Motor neuron (in vitro differentiated cells): ENCODE measurements at places on chromosomes 3 and 15. TPM values are rescaled to one million over a fixed set of nuclear protein-coding genes. Genes with fewer than 3 reads are reported as not detected.

GRCh38 chr3:134260987-134261386, 10.3 kb upstream of the RYK start:
- no peak for ATAC-seq

DNA sequence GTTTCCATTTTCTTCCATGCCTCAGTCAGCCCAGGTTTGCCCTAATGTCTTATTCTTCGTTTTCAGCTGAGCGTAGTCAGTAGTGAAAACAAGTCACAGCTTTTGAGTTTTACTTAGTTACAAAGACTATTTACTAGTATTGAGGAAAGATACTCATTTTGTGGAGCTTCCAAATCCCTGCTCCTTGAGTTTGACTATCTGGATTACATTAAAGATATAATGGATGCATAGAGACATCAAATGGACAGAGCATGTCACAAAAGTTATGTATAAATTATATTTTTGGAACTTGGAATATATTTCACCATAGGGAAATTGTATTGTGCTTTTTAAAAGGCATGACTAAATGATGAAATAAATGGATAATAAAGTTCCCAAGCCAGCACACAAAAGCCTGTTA, 54.6 kb upstream of the AKAP13 start:
- no peak for ATAC-seq

DNA sequence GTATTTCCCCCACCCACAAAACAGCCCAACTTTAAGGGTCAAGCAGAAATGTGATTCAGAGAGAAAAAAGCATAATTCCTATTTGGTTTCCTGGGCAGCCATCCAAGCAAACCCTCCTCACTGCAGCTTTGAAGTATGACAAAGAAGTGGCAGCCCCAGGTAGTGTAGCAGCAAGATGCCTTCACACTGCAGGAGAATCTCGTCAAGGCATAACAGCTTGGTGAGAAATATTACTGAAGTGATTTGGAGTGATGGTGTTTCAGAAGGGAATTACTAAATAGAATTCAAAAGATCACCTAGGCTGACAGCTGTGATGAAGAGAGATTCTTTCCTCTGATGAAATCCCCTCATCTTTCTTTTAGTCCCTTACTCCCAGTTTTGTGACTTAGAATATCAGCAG, 173.9 kb downstream of the PYDC2 start:
- ATAC-seq, result no peak

GRCh38 chr3:71064956-71065763, 518.4 kb downstream of the FOXP1 start:
- ATAC-seq, result peak; percentile 82

DNA sequence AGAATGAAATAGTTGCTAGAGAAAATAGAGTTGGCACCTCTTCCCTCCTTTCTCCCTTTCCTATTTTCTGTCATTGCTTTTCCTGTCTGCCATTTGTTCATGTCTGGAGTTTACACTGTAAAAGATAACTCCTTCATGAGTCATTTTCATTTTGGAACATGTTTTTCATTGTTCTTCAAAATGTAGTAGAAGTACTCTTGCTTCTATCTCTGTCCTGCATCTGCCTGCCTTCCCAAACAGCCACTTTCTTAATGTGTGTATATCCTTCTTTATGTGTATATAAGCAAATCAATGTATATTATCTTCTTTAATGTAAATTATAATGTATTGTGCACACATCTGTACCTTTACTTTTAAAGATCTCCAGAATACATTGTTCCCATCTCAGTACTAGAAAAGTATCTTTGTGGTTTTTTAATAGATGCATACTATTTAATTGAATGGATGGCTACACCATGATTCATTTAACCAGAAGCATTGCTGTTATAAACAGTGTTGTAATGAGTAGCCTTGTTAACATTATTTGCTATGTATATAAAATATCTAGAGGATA, 41.1 kb downstream of the TSC22D2 start:
- no peak for ATAC-seq

Gene SECISBP2L
- 55.8 and 62.2 TPM in 2 replicates for total RNA-seq

Gene CHST14
- total RNA-seq, result 1.9 and 2.4 TPM in 2 replicates
